ENCODE measurements at places on chromosomes 5 and 9.

- DNase-seq, result no peak
Observed at GRCh38 chr9:22986556-22986955, 539.9 kb downstream of the DMRTA1 start.

GRCh38 chr5:171629221-171629620 lies 156.4 kb upstream of the SMIM23 start:
- no peak for DNase-seq

DNA sequence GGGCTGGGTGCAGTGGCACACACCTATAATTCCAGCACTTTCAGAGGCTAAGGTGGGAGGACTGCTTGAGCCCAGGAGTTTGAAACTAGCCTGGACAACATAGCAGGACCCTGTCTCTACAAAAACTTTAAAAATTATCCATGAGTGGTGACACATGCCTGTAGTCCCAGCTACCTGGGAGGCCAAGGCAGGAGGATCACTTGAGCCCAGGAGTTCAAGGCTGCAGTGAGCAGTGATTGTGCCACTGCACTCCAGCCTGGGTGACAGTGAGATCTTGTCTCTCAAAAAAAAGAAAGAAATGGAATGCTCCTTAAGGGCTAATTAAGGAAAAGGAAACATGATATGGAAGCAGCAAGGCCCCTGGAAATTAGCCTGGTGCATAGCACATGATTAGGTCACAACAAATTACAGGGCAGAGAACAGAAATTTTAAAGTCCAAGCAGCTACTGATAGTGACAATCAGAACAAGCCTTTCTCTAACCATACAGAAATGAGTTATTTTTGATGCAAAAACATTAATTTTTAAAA lies 19.5 kb downstream of the ANKH start:
- no peak for DNase-seq

- no peak for DNase-seq
Observed at GRCh38 chr9:117334101-117334500, 80.8 kb downstream of the ASTN2 start.

GRCh38 chr9:126838055-126838811 lies 22.2 kb upstream of the ZBTB34 start:
- no peak for DNase-seq

DNA sequence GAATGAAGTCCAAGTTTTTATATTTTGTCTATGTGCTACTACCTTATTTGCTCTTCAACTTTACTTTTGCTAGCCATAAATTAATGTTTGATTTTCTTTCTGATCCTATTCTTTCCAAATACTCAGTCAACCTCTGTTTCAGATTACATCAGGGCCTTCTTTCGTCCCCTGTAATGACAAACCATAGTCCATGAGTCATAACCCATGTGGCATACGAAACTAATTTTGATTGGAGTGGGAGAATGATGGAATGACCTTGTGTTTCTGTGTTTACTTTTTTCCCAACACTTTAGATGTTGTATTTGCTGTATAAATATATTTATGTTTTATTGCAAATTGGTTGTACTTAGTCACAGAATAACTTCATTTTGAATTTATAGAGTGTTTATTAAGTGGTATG lies 1043.1 kb downstream of the DTWD2 start:
- DNase-seq, result no peak

DNA sequence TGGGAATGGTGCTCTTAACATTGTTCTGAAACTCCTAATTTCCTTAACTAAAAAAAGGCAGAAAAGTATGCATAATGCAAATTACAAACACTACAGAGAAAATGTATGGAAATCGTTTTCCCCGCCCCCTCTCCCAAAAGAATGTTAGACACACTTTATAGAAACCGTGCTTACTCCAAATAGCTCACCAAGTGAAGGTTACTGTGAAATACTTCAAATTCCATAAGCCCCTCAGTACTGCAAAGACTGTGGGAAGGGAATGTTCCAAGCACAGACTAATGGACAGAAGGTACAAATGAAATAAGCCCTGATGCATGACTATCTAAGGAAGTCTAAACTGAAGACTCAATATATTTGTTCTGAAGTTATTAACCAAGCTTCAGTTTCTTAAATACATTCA lies 12.5 kb downstream of the MAPKAP1 start:
- no peak for DNase-seq

GRCh38 chr5:84642795-84643194 lies 258.1 kb upstream of the EDIL3 start:
- DNase-seq, result no peak

DNA sequence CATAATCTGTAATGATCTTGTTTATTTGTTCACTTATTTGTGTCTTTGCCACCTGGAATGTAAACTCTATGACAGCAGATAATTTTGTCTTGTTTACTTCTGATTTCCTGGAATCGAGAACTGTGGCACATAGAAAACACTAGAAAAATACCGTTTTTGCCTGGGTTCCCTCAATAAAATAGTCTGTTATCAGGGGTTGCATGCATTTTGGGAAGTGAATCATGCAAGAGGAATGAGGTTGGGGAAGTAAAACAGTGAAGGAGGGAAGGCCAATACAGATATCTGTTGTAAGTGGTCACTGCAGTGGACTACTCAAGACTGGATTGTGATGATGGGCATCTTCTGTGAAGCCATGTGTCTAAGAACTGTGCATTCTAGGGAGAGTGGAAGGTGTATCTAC lies 45.2 kb upstream of the IL6ST start:
- DNase-seq, result no peak

DNA sequence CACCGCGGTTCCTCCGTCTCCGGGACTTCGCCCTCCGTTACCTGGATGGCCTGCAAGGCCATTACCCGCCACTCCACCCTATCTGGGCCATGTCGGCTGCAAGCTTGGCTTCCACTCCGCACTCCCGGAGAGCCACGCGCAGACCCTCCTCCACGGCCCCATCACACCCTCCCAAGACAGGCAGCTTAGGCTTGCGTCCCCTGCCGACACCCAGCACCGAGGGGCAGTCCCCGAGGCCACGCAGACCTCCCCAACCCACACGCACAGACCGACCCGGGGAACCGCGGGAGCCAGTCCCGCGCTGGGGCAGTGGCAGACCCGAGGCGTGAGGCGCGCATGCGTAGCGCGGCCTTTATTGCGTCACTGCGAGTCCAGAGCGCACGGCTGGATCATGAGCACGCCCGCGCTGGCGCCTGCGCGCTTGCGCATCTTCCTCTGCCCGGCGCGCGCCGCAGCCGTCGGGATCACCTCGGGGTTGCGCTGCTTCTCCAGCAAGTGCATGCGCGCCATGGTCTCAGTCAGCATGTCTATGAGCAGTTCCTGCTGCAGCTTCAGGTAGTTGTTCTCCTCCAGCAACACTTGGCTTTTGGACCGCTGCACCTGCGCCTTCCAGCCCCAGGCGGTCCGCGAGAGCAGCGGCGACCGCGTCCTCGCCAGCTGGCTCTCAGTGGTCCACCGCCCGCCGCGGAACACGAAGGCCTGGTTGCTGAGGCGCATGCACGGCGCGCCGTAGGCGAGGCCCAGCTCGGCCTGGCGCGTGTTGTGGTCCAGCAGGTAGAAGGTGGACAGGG lies 2.4 kb downstream of the CBY3 start:
- peak; percentile 57 for DNase-seq

- DNase-seq, result no peak
Observed at GRCh38 chr5:133265257-133265656, 213.4 kb downstream of the HSPA4 start.

DNA sequence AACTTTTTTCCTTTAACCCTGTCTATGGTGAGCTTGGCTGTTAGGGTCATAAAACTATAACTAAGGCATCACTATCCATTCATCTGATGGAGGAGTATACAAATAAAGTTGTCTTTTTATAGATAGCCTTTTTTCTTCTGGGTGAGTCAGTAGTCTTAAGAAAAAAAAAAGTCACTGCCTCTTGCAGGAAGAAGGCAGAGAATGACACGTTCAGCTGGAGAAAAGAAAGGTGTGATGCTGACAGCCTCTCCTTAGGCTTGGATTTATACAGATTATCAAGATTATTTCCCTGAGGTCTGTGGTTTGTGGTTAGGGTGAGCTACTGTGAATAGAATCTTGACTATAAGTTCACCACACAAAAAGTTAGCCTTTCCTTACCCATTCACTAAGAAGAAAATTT lies 23.0 kb downstream of the EPB41L4B start:
- DNase-seq, result peak; percentile 75

GRCh38 chr9:112135706-112136105 lies 39.4 kb downstream of the SUSD1 start:
- no peak for DNase-seq

GRCh38 chr5:76547891-76548524 lies 75.2 kb downstream of the F2RL2 start:
- no peak for DNase-seq

DNA sequence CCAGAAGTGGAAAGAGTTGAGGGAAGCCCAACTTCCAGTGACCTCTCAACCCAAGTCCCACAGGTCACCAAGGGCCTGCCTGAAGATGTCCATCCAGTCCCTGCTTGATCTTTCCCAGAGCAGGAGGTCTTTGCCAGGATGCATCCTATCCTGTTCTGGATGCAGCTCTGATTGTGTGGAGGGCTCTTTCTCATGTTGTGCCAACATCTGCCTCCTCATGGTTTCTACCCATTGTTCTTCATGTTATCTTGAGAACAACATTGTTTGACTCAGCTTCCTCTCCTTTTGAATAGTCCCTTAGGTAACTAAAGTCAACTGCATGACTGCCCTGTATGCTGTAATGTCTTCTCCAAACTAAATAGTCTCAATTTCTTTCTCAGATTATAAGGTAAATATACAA lies 169.3 kb downstream of the CCDC192 start:
- no peak for DNase-seq

DNA sequence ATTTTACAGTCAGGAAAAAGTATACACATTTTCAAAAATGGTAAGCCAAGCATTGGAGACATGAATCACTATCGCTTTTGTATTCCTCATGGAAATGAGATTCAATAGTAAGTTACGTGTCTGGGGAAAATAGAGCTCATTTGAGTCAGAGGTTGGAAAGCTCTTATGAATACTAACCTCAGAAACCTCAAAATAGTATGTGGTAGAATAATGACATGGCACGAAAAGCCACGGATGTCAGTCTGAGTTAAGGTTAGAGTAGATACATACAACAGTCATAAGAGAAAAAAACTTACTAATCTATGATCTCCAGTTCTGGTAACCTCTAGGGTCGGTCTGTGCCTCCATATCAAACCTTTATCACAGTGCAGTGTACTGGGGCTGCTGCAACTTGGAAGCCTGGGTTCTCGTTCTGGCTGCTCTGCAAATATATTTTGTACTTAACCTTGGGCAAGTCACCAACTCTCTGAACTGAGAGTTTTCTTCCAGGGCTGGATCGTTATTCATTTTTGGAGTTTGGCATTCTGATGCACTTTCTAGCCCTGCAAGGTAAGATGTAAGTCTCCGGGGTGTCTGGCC lies 31.8 kb downstream of the MAP1B start:
- peak; percentile 88 for DNase-seq

- no peak for DNase-seq
Observed at GRCh38 chr9:133235549-133236222, 26.6 kb upstream of the OBP2B start.

GRCh38 chr9:110142868-110143481 lies 65.0 kb downstream of the C9orf152 start:
- no peak for DNase-seq

GRCh38 chr9:89748021-89748670 lies 143.3 kb downstream of the GADD45G start:
- no peak for DNase-seq

DNA sequence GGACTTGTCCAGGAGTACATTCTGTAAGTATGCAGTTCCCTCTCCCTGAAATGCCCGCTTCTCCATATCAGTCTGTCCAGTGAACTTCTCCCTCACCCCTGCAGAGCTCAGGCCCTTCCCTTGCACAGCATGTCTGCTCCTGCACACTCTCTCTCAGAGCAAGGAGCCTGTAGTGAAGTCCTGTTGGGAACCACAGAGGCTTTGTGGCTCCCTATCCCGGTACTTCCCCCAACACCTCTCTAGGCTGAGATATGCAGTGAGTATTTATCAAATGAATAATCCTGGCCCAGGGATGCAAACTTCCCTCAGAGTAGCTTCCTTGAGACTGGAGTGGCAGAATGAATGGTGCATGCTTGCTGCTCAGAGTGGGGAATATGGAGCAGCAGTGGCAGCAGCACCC lies 48.8 kb downstream of the POC5 start:
- DNase-seq, result no peak

DNA sequence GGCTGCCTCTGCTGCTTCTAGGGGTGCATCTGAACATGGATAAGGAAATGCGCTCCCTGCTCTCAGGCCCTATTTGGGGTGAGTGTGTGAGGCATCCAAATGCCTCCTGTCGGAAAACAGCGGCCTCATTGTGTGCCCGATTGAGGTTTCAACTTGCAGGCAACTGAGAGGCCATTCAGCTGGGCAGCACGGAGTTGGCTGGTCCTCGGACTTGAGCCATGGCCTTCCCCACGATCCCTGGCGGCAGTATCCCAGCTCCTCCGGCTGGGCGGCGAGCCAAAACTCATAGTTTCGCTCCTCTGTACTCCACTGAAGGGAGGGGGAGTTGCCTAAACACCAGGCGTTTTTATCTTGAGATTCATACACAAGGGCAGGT lies 597.3 kb upstream of the SGCD start:
- DNase-seq, result no peak

- no peak for DNase-seq
Observed at GRCh38 chr9:38285236-38285635, 107.3 kb upstream of the ALDH1B1 start.

- no peak for DNase-seq
Observed at GRCh38 chr9:111986035-111986556, 89.5 kb downstream of the UGCG start.

- DNase-seq, result no peak
Observed at GRCh38 chr5:171094356-171094755, 214.7 kb upstream of the TLX3 start.

- no peak for DNase-seq
Observed at GRCh38 chr5:64827703-64828102, 59.0 kb downstream of the CWC27 start.

DNA sequence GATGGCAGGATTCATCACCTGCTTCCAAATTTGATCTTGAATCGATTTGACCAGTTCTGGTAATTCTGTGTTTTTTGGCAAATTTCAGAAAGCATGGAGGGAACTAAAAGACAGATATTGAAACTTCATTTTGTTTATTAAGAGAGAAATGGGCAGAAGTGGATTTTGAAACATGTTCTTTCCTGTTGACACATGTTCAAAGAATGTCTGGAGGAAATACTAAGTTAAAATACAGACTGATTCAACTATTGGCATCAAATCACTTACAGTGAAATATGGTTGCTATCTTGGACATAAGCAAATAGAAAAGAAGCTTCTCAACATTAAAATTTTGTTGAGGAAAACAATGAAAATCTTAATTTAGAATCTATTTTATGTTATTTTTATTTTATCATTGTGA lies 19.3 kb upstream of the GZMK start:
- DNase-seq, result no peak

- no peak for DNase-seq
Observed at GRCh38 chr9:14985419-14985818, 75.2 kb upstream of the FREM1 start.

- DNase-seq, result no peak
Observed at GRCh38 chr9:14350754-14351153, 36.8 kb upstream of the NFIB start.

GRCh38 chr9:109624896-109625295 lies 126.8 kb upstream of the PTPN3 start:
- DNase-seq, result no peak

- no peak for DNase-seq
Observed at GRCh38 chr5:179125789-179126505, 65.8 kb downstream of the ZNF354C start.
